ENCODE measurements at places on chromosomes 2 and 18. TPM values are rescaled to one million over a fixed set of nuclear protein-coding genes. Genes with fewer than 3 reads are reported as not detected.

Gene MBD5
- 21.2 TPM for polyA plus RNA-seq

Gene TOGARAM2
- polyA plus RNA-seq = 2.4 TPM

Gene SPATA3
- not detected for polyA plus RNA-seq

Gene VPS4B
- polyA plus RNA-seq = 27.0 TPM

Gene ANTXR1
- 213 TPM for polyA plus RNA-seq

Gene GCFC2
- 19.2 TPM for polyA plus RNA-seq

Gene PCARE
- polyA plus RNA-seq = 0.20 TPM

Gene GCA
- polyA plus RNA-seq = 13.4 TPM

Gene GPR35
- polyA plus RNA-seq = 3.0 TPM

Gene SP5
- polyA plus RNA-seq = 4.8 TPM

Gene ARHGEF4
- polyA plus RNA-seq = 7.2 TPM

Gene KLHL30
- polyA plus RNA-seq = 13.0 TPM

Gene INPP5D
- 9.3 TPM for polyA plus RNA-seq

Gene SPP2
- polyA plus RNA-seq = not detected

Gene IL1B
- polyA plus RNA-seq = 0.92 TPM

Gene CMPK2
- polyA plus RNA-seq = 3.8 TPM

Gene NCKAP5
- polyA plus RNA-seq = 6.0 TPM

Gene DNER
- polyA plus RNA-seq = 2.0 TPM

Gene CEBPZOS
- 34.0 TPM for polyA plus RNA-seq

Gene RMDN2
- 2.5 TPM for polyA plus RNA-seq

Gene LBX2
- 1.3 TPM for polyA plus RNA-seq

Gene RPE
- 25.2 TPM for polyA plus RNA-seq

Gene NCOA1
- 77.3 TPM for polyA plus RNA-seq

Gene CNDP1
- 0.36 TPM for polyA plus RNA-seq

Gene IHH
- polyA plus RNA-seq = 0.13 TPM

Gene DCC
- 0.31 TPM for polyA plus RNA-seq

Gene RNF152
- 5.8 TPM for polyA plus RNA-seq

Gene RNF144A
- 21.6 TPM for polyA plus RNA-seq

Gene KIDINS220
- polyA plus RNA-seq = 52.9 TPM

Gene SOX11
- 25.2 TPM for polyA plus RNA-seq

Gene CNTNAP5
- polyA plus RNA-seq = 0.17 TPM

Gene CCBE1
- 4.8 TPM for polyA plus RNA-seq

Gene UPP2
- polyA plus RNA-seq = 0.12 TPM

Gene ABCG8
- polyA plus RNA-seq = 0.12 TPM

Gene BOLL
- 1.6 TPM for polyA plus RNA-seq

Gene BOK
- polyA plus RNA-seq = 43.3 TPM

Gene EGR4
- polyA plus RNA-seq = not detected

Gene MTCL1
- 43.9 TPM for polyA plus RNA-seq

Gene RNF125
- polyA plus RNA-seq = 10.4 TPM

Gene VIT
- polyA plus RNA-seq = 7.0 TPM

Gene SCG2
- 0.05 TPM for polyA plus RNA-seq

Gene OTOS
- polyA plus RNA-seq = not detected

Gene CXCR1
- polyA plus RNA-seq = 0.18 TPM

Gene ITSN2
- polyA plus RNA-seq = 16.4 TPM

Gene MAPK4
- polyA plus RNA-seq = 16.0 TPM

Gene TMEM18
- 45.9 TPM for polyA plus RNA-seq

Gene SERPINB12
- 0.64 TPM for polyA plus RNA-seq

Gene LCT
- polyA plus RNA-seq = not detected

Gene ASNSD1
- 50.5 TPM for polyA plus RNA-seq

Gene TCF4
- 128 TPM for polyA plus RNA-seq

Gene TACR1
- 0.13 TPM for polyA plus RNA-seq

Gene WDR7
- polyA plus RNA-seq = 10.1 TPM

Data from muscle of back (tissue), 13 donors.